SK-N-SH (cell line): ENCODE measurements at places on chromosomes 13 and 19. TPM values are rescaled to one million over a fixed set of nuclear protein-coding genes. Genes with fewer than 3 reads are reported as not detected.

Gene PLPPR3
- 1.5 and 1.6 TPM in 2 replicates for polyA plus RNA-seq

DNA sequence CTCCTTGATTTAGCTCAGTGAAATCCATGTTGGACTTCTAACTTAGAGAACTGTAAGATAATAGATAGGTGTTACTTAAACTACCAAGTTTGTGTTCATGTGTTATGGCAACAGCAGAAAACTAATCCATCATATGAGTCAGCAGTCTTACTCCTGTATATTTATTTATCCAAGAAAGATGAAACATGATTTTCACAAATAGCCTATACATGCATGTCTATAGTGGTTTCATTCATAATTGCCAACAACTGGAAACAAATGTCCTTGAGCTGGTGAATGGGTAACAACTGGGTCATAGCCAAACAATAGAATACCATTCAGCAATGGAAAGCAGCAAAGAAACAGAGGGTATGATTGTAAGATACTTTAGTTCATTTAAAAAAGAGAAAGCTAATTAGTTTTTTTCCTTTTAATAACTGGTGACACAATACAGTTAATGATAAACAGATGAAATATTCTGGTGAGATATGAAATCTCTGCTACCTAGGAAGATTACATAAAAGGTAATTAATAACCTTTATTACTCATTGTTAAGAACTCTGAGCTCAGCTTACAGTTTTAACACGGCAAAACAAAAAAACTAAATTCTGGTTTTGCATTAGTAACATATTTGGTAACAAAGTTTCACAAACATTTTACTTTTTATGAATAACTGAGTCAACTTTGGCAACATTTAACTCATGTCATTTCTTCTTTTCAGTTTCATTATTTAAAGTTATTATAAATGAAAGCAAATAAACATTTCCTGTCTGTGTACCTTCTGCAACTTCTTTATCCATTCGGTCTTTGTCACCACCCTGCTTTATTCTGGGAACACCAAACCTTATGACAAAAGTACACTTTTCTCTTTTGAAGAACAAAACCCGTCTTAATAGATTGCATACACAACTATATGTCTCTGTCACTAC is 181.3 kb downstream of the LIG4 start:
- H3K4me1 ChIP-seq, result no peaks in the 10 kb centered on the region
- no peaks in the 10 kb centered on the region for H3K36me3 ChIP-seq
- H3K27ac ChIP-seq, result no peak overlapping the region

DNA sequence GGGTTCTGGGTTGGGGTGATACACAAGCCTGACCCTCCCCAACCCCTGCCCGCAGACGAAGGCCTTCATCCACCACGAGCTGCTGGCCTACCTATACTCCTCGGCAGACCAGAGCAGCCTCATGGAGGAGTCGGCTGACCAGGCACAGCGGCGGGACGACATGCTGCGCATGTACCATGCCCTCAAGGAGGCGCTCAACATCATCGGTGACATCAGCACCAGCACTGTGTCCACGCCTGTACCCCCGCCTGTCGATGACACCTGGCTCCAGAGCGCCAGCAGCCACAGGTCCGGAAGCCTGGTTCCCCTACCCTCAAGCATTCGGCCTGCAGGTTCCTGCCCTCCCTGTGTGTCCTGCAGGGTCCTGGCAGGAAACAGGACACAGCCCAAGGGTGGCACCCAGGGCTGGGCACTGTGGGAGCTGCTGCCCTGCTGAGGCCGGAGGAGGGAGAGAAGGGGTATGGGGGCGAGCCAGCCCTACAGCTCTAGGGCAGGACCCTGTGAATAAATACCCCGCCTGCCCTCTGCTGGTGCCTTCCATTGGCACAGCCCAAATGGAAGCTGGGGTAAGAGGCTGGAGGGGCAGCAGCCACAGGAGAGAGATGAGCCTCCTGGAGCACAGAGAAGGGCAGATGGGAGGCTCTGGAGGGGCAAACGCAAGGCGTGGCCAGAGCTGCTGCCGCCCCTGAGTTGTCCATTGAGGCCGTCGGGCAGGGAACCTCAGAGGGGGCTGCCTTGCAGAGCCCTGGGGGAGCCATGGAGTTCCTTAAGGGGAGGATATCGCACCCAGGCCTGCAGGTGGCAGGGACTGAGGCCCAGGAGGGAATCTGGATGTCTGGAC is 6.8 kb downstream of the TMED1 start:
- H3K27ac ChIP-seq, result no peak overlapping the region
- no peaks in the 10 kb centered on the region for H3K4me1 ChIP-seq
- H3K4me3 ChIP-seq, result no peak overlapping the region
- H3K36me3 ChIP-seq, result peaks cover 8% of the 10 kb centered on the region
- no peaks in the 10 kb centered on the region for H3K27me3 ChIP-seq
- peak; percentile 36 for DNase-seq

GRCh38 chr13:86098511-86098910 is 299.3 kb upstream of the SLITRK6 start:
- H3K27me3 ChIP-seq, result no peaks in the 10 kb centered on the region
- DNase-seq, result no peak
- no peaks in the 10 kb centered on the region for H3K36me3 ChIP-seq
- no peaks in the 10 kb centered on the region for H3K4me1 ChIP-seq
- no peak overlapping the region for H3K27ac ChIP-seq

DNA sequence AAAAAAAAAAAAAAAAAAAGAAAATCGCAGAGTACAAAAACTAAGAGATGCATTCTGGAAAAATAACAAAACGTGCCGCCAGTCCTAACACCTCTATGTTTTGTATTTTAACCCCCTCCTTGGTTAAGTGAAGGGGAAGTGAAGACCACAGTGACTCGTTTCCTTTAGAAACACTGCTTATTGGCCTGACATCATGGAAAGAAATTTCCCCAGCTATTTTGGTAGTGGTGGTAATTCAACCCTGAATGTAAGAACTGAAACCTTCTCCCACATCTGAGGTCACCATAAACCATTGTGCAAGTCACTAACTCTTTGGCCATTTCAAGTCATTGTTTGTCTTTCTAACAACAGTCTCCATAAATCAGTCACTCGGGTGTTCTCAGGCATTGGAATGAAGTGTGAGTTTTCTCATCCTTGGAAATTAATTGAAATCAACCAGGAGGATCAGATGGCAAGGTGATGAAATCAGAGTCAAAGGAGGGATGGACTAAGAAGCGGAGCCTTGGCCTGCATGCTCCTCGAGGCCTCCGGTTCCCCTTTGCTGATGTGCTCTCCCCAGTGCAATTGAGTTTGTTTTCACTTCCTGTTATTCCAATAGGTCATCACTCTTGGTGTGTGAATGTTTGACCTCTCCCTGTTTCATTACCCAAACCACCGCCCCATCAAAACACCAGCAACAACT is 443.9 kb downstream of the FGF9 start:
- no peak for DNase-seq
- H3K27ac ChIP-seq, result no peak overlapping the region
- no peaks in the 10 kb centered on the region for H3K36me3 ChIP-seq
- no peaks in the 10 kb centered on the region for H3K4me1 ChIP-seq

Gene SHANK1
- 0.28 and 0.31 TPM in 2 replicates for polyA plus RNA-seq

DNA sequence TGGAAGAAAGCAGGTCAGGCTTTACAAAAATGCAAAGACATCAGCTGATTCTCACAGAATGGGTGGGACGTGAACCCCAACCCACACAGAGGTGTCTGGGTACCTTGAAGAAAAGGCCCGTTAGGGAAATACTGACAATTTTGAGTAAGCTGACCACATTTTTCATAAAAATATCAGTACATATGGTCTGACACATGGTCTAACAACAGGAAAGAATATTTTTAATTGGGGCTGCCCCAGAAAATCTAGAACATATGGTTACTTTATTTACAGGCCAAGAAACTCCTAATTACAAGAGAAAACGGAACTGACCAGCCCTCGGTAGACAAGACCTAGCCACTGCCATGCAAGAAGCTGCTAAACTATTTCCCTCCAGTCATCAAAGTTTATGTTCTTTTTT is 48.7 kb upstream of the ITM2B start:
- H3K36me3 ChIP-seq, result no peaks in the 10 kb centered on the region
- H3K27ac ChIP-seq, result no peak overlapping the region
- DNase-seq, result no peak
- no peaks in the 10 kb centered on the region for H3K27me3 ChIP-seq
- H3K4me3 ChIP-seq, result no peak overlapping the region
- no peaks in the 10 kb centered on the region for H3K4me1 ChIP-seq

Gene PALM
- polyA plus RNA-seq, result 6.2 and 15.6 TPM in 2 replicates

DNA sequence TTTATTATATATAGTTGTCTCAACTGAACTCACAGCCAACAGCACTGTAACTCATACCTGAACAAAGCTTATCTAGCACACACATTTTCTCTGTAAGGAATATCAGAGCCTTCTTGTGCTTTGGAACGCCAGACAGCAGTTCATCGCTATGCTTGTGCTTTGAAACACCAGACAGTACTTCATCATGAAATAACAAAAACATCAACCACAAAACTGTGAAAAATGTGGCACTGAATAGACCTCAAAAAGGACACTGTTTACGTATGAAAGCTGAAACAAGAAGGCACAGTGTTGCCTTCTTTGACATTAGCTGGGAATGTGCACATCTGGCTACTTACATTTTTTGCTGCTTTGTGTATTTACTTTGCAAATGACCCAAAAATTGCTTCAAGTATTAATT is 160.2 kb downstream of the PDS5B start:
- H3K27me3 ChIP-seq, result no peaks in the 10 kb centered on the region
- no peak for DNase-seq
- no peak overlapping the region for H3K27ac ChIP-seq
- H3K4me3 ChIP-seq, result no peak overlapping the region
- H3K36me3 ChIP-seq, result peaks cover 43% of the 10 kb centered on the region

Gene URAD
- not detected in 2 replicates for polyA plus RNA-seq

GRCh38 chr13:32882691-32883090 is 133.5 kb upstream of the KL start:
- no peak overlapping the region for H3K27ac ChIP-seq
- DNase-seq, result no peak
- no peaks in the 10 kb centered on the region for H3K36me3 ChIP-seq
- no peaks in the 10 kb centered on the region for H3K27me3 ChIP-seq
- peaks cover 11% of the 10 kb centered on the region; the same call in 1 of the 2 replicates for H3K4me1 ChIP-seq
- H3K4me3 ChIP-seq, result no peak overlapping the region

DNA sequence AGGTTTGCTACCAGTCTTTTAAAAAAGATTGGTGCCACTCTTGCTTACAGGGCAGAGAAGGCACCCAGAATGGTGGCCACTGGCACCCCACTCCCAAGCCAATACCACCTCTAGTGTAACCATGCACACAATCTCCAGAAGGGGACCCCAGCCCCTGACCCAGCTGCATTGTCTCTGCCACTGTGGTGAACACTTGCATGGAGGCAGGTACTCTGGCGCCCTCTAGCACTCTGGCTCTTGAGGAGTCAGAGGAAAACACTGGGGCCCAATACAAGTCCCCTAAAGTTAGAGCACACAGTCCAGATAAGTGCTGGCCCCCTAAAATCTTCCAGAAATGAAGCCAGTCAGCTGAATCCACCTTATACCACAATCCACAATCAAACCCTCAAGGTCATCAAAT is 6.0 kb downstream of the ERVV-1 start:
- H3K4me3 ChIP-seq, result no peak overlapping the region
- no peaks in the 10 kb centered on the region for H3K4me1 ChIP-seq
- no peak for DNase-seq
- H3K27me3 ChIP-seq, result no peaks in the 10 kb centered on the region

- H3K27me3 ChIP-seq, result no peaks in the 10 kb centered on the region
- H3K27ac ChIP-seq, result no peak overlapping the region
- H3K36me3 ChIP-seq, result no peaks in the 10 kb centered on the region
- DNase-seq, result no peak
- no peak overlapping the region for H3K4me3 ChIP-seq
Measured at GRCh38 chr13:108741930-108742329, 112.5 kb downstream of the MYO16 start.

GRCh38 chr19:48794291-48794690 is 16.5 kb downstream of the BCAT2 start:
- H3K27ac ChIP-seq, result no peak overlapping the region
- no peaks in the 10 kb centered on the region for H3K36me3 ChIP-seq
- DNase-seq, result no peak
- no peak overlapping the region for H3K4me3 ChIP-seq
- H3K4me1 ChIP-seq, result 0 out of 2 replicates have a peak, but pooled peaks cover 5% of the 10 kb centered on the region
- no peaks in the 10 kb centered on the region for H3K27me3 ChIP-seq

- H3K27ac ChIP-seq, result no peak overlapping the region
- H3K36me3 ChIP-seq, result no peaks in the 10 kb centered on the region
- H3K27me3 ChIP-seq, result no peaks in the 10 kb centered on the region
- no peak for DNase-seq
- H3K4me3 ChIP-seq, result no peak overlapping the region
Measured at GRCh38 chr13:20403826-20404225, 121.8 kb downstream of the CRYL1 start.

GRCh38 chr19:8210421-8211101 is 1.4 kb downstream of the CERS4 start:
- peak overlapping the region; percentile 68 for H3K4me3 ChIP-seq
- H3K27me3 ChIP-seq, result no peaks in the 10 kb centered on the region
- no peak overlapping the region for H3K27ac ChIP-seq
- no peaks in the 10 kb centered on the region; the same call in 1 of the 2 replicates for H3K36me3 ChIP-seq

- no peak overlapping the region for H3K27ac ChIP-seq
- no peak for DNase-seq
- no peaks in the 10 kb centered on the region for H3K36me3 ChIP-seq
- H3K27me3 ChIP-seq, result peaks cover 31% of the 10 kb centered on the region
- peaks cover 9% of the 10 kb centered on the region for H3K4me1 ChIP-seq
Measured at GRCh38 chr13:94972262-94972661, 259.9 kb upstream of the SOX21 start.
